ENCODE measurements at places on chromosomes 3 and 15.

DNA sequence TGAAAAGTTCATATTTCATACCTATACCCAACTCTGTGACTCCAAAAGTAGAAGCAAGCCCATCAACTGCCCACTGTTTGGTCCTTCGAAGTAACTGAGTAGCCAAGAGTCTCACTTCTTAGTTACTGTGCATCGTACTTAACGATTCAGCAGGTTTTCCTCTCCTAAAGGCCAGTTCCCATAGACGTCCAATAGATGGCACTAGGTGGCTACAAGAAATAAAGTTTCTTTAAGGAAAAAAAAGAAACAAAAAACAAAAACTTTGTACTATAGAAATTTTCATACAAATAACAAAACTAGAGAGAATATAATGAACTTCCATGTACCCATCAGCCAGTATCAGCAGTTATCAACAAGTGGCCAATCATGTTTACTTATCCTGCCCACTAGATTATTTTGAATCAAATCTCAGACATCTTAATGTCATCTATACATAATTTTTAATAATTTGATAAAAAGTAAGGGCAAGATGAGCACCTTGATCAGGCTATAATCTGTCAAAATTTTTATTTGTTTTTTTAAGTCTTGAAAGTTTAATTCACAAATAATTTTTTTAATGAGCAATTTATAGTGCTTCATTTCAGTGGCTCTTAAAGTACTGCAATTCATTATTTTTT is 63.8 kb upstream of the ACP3 start:
- peak; percentile 50 for DNase-seq

- peak; percentile 13 for DNase-seq
Observed at GRCh38 chr15:74311734-74312444, 55.6 kb downstream of the CYP11A1 start.

GRCh38 chr3:197241173-197241572 is 57.2 kb downstream of the DLG1 start:
- no peak for DNase-seq

- DNase-seq, result no peak
Observed at GRCh38 chr3:184656458-184656828, 55.4 kb downstream of the MAGEF1 start.

DNA sequence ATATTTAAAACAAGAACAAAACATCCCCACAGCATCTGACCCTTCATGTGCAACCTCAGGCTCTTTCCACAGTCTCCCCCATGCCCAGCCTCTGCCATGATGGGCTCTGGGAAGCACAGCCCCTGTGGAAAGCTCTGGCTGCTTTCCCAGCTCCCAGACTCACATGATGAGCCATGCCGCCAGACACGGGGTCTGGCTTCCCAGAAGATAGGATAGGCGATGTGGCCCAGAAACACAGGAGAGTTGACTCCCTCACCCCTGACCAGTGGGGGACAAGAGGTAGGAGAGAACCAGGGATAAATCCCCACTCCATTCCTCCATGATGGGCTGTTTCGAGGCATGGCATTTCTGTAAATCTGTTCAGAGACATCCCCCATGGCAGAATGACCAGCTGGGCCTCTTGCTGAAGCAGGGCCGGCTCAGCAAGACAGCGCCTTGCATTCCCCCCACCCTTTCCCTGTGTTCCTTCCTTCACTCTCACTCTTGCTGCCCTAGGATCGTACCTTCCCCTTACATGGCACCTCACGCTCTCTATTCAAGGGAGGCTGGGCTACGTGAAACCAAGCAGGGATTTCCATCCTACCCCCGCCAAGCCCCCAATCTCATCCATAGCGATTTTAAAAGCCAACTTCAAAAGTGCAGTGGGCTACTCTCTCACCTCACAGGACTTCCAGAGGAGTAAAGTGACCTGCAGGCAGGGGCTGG is 192.4 kb downstream of the ABHD5 start:
- DNase-seq, result no peak

DNA sequence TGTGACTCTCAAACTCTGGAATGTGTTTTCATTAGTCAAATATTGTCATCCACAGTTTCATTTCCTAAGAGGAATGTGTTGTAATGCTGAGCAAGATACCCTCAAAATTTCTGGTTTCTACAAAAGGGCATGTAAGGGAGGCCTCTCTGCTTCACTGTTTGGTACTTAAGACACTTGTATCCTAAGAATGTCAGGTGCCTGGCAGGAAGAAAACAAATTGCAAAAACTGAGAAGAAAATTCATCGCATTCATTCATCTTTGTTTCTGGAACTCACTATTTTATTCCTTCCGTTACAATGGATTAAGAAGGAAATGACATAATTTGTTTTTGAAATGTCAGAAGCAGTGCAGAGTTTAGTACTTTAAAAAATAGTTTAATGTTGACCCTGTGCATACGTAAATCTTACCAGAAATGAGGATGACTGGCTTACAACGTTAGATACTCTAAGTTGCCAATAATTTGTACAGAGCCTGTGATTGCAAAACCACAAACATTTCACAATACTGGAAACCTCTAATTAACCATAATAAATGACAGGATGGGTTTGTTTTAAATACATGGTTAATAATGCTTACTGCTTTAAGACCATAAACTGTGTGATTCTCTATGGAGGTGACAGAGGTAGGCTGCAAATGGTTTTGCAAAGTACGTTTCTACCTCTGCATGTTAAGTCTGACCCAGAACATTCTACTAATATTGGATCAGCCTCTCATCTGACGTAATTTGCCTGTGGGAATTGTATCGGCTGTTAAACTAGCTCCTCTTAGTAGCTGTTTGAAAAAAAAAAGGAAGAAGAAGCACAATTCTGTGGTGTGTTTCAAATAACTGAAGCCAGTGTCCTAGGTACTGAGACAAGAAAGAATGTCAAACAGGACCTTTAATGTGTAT is 477.8 kb downstream of the RBMS3 start:
- peak; percentile 75 for DNase-seq

- no peak for DNase-seq
Observed at GRCh38 chr15:92159481-92159880, 234.2 kb upstream of the ST8SIA2 start.

DNA sequence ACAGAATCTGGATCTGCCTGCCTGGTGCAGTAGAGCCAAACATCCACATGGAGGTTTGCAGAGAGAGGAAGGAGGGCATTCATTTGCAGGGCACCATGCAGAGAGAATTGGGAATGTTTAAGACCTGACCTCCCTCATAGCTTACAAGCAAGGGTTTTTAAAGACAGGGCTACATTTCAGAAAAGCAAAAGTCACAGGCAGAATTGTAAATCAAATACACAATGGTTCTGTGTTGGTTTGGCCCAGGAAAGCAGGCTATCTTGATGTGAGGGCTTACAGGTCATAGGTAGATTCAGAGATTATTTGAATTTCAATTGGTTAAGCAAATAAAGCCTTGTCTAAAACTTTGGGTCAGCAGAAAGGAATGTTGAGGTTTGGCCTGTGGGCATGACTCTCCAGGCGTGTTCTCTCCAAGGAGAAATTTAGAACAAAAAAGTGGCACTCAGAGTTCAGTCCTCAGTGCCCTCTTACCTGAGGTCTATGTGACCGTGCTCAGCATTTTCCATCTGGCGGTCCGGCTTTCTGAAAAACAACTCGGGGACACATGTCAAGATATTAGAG is 91.5 kb downstream of the CD47 start:
- DNase-seq, result no peak

DNA sequence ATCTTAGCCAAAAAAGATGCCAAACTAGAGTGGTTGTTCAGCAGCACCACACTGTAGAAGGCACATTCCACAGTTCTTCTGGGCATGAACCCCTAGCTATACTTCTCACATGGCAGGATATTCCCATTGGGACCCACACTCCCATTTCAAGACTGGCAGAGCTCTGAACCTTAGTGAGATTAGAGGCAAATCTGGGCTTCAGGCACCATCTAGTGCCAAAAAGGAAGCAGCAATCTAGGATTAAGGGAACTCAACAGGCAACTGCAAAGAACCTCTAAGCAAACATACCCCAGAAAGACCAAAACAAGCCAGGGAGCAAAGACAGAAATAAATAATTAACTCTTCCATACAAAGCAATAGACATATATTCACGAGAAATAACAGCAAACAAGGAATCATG is 66.2 kb downstream of the TAFA4 start:
- DNase-seq, result no peak

DNA sequence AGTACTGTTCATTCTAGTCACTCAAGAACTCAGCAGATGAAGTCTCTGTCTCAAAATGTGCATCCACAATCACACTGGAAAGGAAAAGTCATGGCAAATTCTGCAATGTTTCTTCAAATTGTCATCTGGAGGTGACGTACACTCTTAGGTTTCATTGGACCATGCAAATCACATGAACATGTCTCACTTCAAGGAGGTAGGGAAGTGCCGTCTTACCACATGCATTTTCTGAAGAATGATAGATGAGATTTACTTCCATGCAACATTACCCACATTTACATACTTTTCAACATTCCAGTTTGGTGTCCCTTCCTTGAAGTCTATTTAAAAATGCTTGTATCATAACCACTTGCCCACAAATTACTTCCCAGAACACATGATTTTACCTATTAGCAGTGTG is 107.9 kb upstream of the SATB1 start:
- no peak for DNase-seq

- no peak for DNase-seq
Observed at GRCh38 chr3:186953011-186953487, 22.7 kb downstream of the ST6GAL1 start.

DNA sequence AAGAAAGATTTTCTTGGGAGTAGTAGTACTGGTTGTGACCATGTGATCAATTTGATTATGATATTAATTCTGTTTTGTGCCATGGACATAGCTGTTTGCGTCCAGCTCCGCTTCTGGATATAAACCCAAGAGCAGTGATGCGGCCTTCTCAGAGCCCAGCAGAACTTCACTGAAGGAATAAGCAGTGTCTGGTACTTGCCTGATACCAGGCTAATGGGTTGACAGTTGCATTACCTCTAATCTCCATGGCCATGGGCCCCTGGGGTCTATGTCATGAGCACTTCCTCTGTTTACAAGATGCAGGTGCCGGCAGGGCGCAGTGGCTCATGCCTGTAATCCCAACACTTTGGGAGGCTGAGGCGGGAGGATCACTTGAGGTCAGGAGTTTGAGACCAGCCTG is 36.3 kb upstream of the RAB6B start:
- no peak for DNase-seq

- no peak for DNase-seq
Observed at GRCh38 chr3:66010739-66011655, 27.7 kb downstream of the MAGI1 start.

DNA sequence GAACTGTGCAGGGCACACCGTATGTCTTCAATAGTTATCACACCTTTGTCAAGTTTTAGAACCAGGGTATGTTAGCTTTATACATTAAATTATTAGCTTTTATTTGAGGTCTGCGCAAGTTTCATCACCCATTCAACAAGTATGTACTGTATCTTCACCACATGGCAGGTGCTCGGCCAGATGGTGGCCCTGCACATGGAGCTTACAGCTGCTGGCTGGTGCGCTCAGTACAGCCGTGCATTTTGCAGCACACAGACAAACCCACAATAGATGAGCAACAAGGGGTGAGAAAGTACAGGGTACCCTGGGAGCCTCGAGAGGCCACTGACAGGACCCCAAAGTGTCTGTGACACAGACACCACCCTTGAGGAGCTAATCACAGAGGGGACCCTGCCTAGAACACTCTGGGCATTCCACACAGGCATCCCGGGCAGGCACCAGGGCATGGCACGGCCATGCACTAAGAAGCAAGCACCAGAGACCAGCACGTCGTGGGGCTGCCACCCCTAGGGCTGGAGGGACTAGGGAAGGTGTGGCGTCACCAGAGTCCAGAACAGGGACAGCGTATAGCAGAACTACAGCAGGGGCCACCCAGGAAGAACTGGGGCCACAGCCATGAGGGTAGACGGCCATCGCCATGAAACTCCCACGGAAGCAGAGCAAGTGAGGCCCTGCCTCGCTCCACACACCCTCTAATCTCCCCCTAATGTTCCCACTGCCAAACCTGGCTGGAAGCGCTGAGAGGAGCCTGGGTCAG is 27.4 kb downstream of the ZXDC start:
- no peak for DNase-seq

- DNase-seq, result no peak
Observed at GRCh38 chr3:179833294-179833693, 180.5 kb downstream of the USP13 start.

DNA sequence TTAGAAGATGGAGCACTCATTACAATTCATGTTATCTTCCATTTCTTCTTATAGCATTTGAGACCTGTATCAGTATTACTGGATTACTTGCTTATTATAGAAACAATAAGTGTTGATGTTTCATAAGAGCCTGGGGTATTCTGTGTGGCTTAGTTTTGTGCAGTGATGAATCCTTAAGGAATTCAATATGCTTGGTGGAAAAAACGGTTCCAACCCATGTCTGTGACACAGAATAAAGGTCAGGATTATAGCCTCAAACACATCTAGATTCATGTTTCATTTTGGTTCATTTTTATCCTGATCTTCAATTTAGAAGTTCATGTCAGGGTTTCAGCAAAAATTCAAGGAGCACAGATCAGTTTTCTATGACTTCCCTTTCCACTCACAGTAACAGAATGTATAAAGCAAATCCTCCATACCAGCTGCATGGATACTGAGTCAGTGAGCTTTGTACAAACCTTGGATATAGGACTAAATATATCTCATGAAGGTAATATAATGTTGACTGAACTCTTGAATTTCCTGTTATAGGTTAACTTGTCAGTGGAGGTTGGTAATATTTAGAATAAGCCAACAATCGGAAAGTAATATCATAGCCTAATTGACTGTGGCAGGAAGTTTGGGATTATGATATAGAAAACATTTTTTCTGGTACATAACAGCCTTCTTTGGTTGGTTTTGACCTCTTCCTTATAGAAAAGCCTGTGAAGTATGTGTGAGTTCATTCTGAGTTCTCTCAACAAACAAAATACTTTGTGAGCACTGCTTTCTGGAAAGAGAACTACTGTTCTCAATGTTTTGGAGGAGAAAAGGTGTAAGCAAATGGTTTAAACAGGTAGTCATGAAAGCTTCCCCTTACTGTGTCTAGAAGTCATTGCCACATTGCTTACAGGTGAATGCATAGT is 218.2 kb upstream of the TPM1 start:
- no peak for DNase-seq

GRCh38 chr3:5732081-5732480 is 544.6 kb downstream of the EDEM1 start:
- no peak for DNase-seq
